COR-L47 (cell line): ENCODE measurements at places on chromosomes 4 and X.
A peak's percentile ranks its signal among the peaks of the same experiment; 100 is the strongest.

DNA sequence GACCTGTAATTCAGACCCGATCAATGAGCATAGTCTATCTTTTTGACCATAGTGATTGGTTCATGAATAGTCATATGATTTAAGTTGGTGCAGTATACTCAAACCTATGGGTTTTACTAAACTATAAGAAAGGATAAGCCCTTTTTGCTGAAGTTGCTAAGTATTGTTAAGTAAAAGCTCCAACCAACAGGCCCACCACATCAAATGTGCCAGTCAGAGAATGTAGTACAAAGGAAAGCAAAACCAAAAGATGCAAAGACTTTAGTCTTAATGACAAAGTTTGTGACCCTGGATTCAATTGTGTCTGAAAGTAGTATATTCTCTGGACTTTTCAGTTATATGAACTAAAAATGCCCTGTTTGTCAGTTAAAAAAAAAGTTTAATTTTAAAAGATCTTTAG, 208.1 kb upstream of the TET2 start:
- no peak for DNase-seq

- DNase-seq = no peak
These were observed 561.4 kb downstream of the ZIC3 start for GRCh38 chrX:138127314-138127713.

- no peak for DNase-seq
These were observed 213.6 kb downstream of the CPE start for GRCh38 chr4:165592386-165592785.

GRCh38 chrX:39361736-39362135, 560.5 kb downstream of the MID1IP1 start:
- DNase-seq = peak; percentile 4

DNA sequence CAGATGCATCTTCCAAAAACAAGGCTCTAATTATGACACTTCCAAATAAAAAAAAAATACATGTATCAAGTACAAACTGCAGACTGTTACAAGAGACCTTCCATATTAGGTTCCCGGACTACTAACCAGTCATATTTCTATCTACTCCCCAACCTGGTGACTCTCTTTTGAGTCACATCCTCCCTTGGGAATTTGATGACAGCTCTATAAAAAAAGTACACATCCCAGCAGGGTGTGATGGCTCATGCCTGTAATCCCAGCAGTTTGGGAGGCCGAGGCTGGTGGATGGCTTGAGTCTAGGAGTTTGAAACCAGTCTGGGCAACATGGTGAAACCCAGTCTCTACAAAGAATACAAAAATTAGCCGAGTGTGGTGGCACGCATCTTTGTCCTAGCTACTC, 14.9 kb downstream of the RPGR start:
- no peak for DNase-seq

DNA sequence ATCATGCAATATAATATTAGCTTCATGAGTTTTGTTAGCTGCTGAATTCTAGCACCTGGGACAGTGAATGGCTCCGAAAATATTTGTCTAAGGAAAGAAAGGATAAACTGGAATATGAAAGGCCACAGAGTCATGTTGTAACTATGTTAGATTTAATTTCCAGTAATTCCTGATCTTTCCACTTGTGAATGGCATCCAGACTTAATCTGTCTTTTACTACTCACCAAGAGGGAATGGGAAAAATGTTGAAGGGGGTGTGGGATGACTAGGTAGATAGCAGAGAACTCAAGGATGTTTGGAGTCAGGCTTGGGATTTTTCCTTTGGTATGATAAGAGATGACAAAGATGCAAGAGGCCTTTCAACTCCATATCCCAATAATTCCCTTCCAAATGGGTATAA, 9.4 kb downstream of the ADH6 start:
- no peak for DNase-seq

DNA sequence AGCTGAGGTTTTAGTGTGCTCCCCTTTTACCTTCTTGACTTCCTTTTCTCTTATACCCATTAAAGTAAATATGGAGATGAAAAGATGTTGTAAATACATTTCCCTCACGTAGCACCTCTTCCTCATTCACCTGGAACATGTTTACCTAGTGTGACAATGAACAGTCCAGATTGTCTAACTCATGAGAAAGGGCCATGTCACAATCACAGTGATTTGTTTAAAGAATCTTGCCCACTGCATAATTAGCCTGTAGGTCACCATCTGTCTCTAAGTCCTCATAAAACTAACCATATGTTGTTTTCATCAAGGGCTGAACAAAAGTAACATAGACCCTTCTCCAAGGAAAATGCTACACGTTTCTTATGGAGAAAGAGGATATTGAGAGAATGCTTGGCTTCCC, 85.7 kb downstream of the TSPAN5 start:
- peak; percentile 10 for DNase-seq

GRCh38 chrX:134908356-134908755, 82.4 kb upstream of the SMIM10 start:
- no peak for DNase-seq

DNA sequence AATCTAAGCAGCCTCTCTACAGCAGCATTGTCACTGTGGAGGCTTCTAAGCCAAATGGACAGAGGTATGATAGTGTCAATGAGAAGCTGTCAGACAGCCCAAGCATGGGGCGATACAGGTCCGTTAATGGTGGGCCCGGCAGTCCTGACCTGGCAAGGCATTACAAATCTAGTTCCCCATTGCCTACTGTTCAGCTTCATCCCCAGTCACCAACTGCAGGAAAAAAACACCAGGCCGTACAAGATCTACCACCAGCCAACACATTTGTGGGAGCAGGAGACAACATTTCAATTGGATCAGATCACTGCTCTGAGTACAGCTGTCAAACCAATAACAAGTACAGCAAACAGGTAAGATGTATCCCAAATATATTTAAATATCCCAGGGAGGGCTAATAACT, 4.1 kb downstream of the PCDH7 start:
- no peak for DNase-seq

GRCh38 chr4:146132445-146132844, 43.1 kb upstream of the LSM6 start:
- DNase-seq = no peak

- no peak for DNase-seq
These were observed 128.5 kb downstream of the SPRY1 start for GRCh38 chr4:123524958-123525628.

DNA sequence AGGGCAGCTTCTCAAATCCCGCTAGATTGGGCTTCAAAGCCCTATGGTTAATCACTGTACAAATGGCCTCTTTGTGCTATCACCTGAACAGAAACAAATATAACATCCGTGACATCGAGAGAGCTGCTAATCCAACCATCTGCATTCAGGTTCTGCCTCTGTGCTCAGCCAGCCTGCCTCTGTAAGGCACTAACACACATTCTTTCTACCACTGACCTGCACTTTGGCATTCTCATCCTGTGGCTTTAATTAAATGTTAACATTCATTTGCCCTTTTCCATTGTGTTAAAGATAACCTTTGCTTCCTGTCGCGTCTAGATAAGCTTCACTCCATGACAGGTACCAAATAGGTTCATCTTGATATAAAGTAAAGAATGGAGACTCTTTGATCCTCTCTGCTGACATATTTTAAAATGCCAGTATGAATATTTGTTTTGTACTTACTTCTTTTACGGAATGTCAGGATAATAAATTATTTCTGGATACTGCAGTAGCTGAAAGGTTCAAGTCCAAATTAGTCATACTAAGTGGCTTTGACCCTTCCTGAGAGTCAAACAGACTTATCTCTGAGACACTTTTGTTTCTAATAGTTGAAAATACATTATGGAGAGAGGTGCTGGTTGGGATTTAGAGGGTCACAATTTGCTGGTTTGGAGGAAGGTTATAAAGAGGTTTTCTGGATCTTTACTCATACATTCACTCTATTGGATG, 505.7 kb downstream of the PACRGL start:
- no peak for DNase-seq

GRCh38 chr4:177128306-177128705, 181.4 kb upstream of the NEIL3 start:
- no peak for DNase-seq

- DNase-seq = no peak
These were observed 28.7 kb downstream of the DOK7 start for GRCh38 chr4:3491681-3492405.

DNA sequence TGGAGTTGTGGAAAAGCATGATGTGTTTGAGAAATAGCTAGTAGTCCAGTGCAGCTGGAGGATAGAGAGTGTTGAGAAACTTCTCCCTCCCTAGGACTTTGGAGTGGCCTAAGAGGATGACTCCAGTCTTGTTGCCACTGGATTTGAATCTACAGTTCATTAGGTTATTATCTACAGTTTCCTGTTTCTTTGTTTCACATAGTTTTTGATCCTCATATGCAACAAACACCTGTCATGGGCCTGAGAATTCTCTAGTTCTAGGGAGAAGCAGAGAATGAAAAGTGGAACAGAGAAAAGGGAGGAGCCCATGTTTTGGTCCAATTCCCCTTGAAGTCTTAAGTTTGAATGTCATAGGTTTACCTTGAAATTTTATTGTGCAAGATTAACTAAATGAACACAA, 73.6 kb upstream of the TBC1D9 start:
- DNase-seq = no peak

DNA sequence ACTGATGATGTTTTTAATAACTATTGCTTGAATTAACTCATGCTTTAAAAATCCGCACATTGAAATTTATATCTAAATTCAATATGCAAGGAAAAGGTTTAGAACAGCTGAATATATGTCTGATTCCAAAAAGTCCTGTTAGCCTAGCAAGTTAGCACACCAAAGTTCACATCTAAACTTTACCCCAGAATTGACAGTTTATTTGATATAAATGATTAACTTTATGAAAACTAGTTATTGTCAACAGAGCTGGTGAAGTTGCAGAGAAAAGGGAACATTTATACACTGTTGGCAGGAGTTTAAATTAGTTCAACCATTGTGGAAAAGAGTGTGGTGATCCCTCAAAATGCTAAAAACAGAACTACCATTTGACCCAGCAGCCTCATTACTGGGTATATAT, 120.6 kb upstream of the BMP3 start:
- no peak for DNase-seq

GRCh38 chr4:122826079-122826527, 528 bp upstream of the FGF2 start:
- DNase-seq = no peak

DNA sequence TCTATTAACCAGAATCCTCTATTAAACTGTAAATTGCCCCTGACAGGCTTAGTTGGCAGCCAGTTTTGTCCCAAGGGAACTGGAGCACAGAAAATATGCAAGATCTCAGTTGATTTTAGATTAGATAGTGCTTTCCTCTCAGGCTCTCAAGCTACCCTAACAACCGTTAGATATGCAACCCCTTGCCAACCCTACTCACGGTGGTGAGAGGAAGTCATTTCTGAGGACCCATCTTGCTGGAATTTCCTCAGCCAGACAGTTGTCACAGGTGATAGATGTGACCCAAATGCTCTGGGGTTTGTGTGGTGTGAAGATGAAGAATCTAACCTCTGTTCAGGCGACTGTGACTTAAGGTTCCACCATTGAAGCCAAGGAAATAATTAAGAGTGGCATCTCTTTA, 447.1 kb downstream of the MID1IP1 start:
- no peak for DNase-seq

DNA sequence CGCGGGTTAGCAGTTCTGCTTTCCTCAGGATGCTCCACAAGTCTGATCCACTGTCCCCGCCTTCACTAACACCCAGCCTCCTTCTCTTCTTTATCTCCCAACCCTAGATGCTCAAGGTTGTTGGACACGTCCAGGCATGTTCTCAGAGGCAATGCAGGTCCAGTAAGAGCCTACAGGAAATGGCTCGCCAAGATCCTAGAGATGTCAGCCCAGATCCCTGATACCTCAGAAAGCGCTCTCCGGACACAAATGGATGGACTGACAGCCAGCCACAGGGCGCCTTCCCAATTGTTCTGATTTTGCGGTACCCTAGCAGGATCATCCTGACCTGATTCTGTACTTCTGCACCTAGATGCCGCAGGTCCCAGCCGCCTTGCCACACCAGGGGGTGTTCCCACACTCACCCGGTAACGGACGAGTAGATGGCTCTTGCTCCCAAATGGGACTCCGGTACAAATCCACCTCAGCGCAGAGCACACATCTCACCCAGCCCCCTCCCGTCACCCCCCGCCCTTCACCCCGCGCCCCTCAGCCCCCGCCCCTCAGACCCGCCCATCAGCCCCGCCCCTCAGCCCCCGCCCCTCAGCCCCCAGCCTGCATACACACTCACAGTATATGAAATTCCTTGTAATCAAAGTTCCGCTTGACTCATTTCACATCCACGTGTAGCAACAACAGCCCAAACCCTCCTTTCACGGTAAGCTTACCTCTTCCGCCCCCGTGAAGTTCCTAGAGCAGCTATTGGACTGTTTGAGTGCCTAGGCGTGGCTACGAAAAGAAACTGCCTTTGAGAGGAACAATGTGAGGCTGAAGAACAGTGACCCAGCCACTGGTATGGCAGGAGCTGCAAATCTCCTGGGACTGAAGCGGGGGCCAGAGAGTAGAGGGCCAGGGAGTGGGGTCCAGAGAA, at the start of gene EDA2R:
EDA2R (minus strand) TSS at position 488 of the 910 bp plus-strand sequence. CDS start 23,058 bp downstream, outside the sequence.
- DNase-seq = no peak

GRCh38 chrX:12007881-12008280, 130.4 kb upstream of the FRMPD4 start:
- DNase-seq = no peak

DNA sequence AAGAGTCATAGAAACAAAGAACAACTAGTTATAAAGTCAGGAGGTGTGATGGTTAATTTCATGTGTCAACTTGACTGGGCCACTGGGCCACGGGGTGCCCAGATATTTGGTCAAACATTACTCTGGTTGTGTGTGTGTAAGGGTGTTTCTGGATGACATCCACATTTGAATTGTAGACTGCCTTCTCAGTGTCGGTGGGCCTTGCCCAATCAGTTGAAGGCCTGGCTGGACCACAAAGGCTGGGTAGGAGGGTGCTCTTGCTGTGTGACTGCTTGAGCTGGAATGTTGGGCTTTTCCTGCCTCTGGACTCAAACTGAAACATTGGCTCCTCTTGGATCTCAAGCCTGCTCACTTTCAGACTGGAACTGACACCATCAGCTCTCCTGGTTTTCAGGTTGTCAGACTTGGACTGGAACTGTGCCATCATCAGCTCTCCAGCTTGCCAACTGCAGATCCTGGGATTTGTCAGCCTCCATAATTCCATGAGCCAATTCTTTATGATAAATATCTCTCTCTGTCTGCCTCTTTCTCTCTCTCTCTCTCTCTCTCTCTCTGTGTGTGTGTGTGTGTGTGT, 41.4 kb downstream of the CLDN34 start:
- no peak for DNase-seq

DNA sequence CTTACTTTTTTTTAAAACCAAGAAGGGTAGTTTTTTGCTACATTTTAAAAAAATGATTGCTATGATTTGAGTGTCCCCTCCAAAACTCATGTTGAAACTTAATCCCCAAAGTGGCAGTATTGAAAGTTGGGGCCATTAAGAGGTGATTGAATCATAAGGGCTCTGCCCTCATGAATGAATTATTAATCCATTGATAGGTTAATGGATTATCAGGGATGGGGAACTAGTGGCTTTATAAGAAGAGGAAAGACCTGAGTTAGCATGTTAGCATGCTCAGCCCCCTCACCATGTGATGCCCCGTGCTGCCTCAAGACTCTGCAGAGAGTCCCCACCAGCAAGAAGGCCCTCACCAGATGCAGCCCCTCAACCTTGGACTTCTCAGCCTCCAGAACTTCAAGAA, 31.0 kb downstream of the SMIM43 start:
- no peak for DNase-seq
